ENCODE measurements at places on chromosomes 2 and 18.

DNA sequence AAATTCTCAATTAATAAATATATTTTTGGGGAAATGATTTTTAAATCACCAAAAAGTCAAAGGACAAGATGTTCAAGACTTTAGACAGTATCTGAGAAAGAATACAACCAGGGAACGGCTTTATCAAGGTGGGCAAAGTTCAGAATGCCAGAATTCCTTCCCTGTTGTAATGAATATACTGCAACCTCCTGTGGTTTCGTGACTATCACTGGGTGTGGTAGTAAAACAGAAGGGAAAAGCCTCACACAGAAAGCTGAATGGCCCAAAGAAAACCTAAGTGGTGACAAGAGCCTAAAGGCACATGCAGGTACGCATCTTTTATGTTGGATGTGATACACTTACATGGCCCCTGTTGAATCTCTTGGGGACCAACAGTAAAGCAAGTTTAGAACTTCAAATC is 37.1 kb downstream of the MBD2 start:
- no peak overlapping the region for H3K27ac ChIP-seq
- H3K4me3 ChIP-seq, result no peak overlapping the region
- no peaks in the 10 kb centered on the region for H3K27me3 ChIP-seq
- peaks cover 2% of the 10 kb centered on the region for H3K4me1 ChIP-seq

- no peak overlapping the region for H3K27ac ChIP-seq
- H3K27me3 ChIP-seq, result no peaks in the 10 kb centered on the region
- H3K4me3 ChIP-seq, result no peak overlapping the region
- H3K4me1 ChIP-seq, result no peaks in the 10 kb centered on the region
Measured at GRCh38 chr2:189142893-189143759, 36.4 kb downstream of the COL5A2 start.

GRCh38 chr2:55782528-55783173 is 89.0 kb upstream of the PNPT1 start:
- no peak overlapping the region for H3K27ac ChIP-seq
- no peaks in the 10 kb centered on the region for H3K27me3 ChIP-seq
- DNase-seq, result no peak

- H3K27ac ChIP-seq, result no peak overlapping the region
- DNase-seq, result no peak
- no peaks in the 10 kb centered on the region for H3K4me1 ChIP-seq
- H3K36me3 ChIP-seq, result no peaks in the 10 kb centered on the region
- H3K4me3 ChIP-seq, result no peak overlapping the region
Measured at GRCh38 chr2:207599636-207600035, 25.6 kb downstream of the METTL21A start.

GRCh38 chr2:24886691-24887304 is 33.2 kb downstream of the ADCY3 start:
- H3K4me3 ChIP-seq, result no peak overlapping the region
- H3K36me3 ChIP-seq, result no peaks in the 10 kb centered on the region
- DNase-seq, result no peak
- H3K4me1 ChIP-seq, result peaks cover 2% of the 10 kb centered on the region
- H3K27me3 ChIP-seq, result no peaks in the 10 kb centered on the region

DNA sequence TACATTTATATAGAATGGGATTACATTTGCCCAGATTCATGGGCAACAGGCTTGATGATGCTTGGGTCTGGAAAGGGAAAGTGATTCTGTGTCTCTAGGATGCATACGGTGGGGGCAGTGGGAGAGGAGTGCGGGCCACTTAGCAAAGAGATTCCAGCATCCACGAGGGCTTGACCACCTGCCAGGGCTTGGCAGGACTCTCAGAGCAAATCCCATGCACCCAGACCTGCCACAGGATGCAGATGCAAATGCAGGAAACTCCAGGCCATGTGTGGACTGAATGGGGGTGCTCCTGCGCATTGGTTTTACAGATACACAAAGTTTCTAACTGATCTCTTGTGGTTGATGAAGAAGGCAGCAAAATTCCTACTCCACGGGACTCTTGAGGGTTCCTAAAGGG is 334.7 kb downstream of the CYRIA start:
- H3K27ac ChIP-seq, result no peak overlapping the region
- no peak for DNase-seq
- H3K4me1 ChIP-seq, result no peaks in the 10 kb centered on the region
- no peaks in the 10 kb centered on the region for H3K27me3 ChIP-seq

GRCh38 chr2:147094077-147094476 is 750.8 kb upstream of the ACVR2A start:
- H3K27me3 ChIP-seq, result no peaks in the 10 kb centered on the region
- no peak overlapping the region for H3K27ac ChIP-seq
- no peaks in the 10 kb centered on the region for H3K36me3 ChIP-seq
- H3K4me1 ChIP-seq, result no peaks in the 10 kb centered on the region
- no peak overlapping the region for H3K4me3 ChIP-seq

DNA sequence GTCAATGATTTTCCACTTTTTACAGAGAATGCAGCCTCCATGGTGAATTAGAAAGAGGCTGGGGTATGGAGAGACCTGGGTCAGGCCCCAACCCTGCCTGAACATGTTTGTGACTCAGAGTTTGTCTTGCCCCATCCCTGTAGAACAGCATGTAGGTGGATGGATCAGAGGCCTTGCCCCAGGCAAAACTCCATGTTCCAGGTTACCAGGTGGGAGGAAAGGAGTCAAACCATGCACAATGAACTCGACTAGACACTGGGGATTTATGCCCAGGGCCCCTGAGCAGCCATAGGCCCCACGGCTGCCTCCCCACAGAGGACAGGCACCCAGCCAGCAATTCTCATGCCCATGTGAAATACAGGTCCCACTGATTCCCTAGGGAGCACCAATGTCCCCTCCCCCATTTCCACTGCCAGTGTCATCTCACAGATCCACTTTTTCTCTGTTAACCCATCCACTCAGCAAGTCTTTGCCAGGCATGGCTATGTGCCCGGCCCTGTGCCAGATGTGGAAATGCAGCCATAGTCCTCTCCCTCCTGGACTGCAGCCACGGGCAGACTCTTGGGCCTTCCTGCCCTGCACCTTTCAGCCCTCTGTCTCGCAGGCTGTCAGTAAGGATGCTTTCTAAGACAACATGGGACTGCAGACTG is 737.8 kb upstream of the HS6ST1 start:
- DNase-seq, result no peak
- no peaks in the 10 kb centered on the region for H3K27me3 ChIP-seq
- no peak overlapping the region for H3K4me3 ChIP-seq
- no peaks in the 10 kb centered on the region for H3K4me1 ChIP-seq

- H3K27ac ChIP-seq, result peak overlapping the region; percentile 19
- H3K4me3 ChIP-seq, result no peak overlapping the region
- no peaks in the 10 kb centered on the region for H3K4me1 ChIP-seq
- no peaks in the 10 kb centered on the region for H3K36me3 ChIP-seq
- DNase-seq, result no peak
Measured at GRCh38 chr2:96108151-96108540, 8.2 kb downstream of the ADRA2B start.

DNA sequence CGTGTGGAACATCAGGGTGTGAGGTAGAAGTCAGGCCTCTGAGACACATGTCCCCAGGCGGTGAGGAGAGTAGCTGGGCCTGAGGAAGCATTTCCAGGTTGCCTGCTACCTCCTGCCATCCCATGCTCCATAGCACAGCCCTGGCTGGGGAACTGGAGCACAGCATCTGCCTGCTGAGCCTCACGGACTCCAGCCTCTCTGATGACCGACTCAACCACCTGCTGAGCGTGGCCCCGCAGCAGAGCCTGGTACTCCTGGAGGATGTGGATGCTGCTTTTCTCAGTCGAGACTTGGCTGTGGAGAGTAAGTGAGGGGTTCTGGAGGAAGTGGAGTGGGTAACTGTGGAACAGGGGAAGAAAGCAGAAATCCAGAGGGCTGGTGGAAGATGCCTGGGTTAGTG is 2.9 kb downstream of the BCS1L start:
- peaks cover 16% of the 10 kb centered on the region for H3K4me1 ChIP-seq
- DNase-seq, result no peak
- H3K4me3 ChIP-seq, result no peak overlapping the region
- H3K27me3 ChIP-seq, result no peaks in the 10 kb centered on the region
- peaks cover 41% of the 10 kb centered on the region for H3K36me3 ChIP-seq

GRCh38 chr2:69566669-69567068 is 76.9 kb downstream of the AAK1 start:
- peaks cover 9% of the 10 kb centered on the region for H3K4me1 ChIP-seq
- no peak for DNase-seq
- no peak overlapping the region for H3K4me3 ChIP-seq
- H3K36me3 ChIP-seq, result no peaks in the 10 kb centered on the region
- no peaks in the 10 kb centered on the region for H3K27me3 ChIP-seq
- H3K27ac ChIP-seq, result no peak overlapping the region

- H3K27ac ChIP-seq, result no peak overlapping the region
- H3K27me3 ChIP-seq, result no peaks in the 10 kb centered on the region
- H3K4me3 ChIP-seq, result no peak overlapping the region
- no peaks in the 10 kb centered on the region for H3K36me3 ChIP-seq
Measured at GRCh38 chr2:221529177-221529942, 42.7 kb downstream of the EPHA4 start.

DNA sequence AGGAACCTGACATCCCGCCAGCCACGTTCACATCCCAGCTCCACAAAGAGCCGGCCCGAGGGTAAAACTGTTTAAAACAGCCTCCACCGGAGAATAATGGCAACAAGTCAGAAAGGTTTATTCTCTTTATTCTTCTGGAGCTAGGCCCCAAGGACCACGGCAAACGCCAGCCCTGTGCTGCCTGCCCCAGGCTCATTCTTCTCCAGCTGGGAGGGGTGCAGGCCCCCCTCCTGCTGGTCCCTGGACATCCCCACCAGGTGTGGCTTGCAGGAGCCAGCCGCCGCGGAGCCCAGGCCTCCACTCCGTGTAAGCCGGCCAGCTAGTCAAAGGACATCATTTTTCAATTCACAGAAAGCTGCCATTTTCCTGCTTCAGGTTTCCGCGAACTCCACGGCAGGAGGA is 65.8 kb upstream of the SALL3 start:
- H3K36me3 ChIP-seq, result no peaks in the 10 kb centered on the region
- H3K27me3 ChIP-seq, result no peaks in the 10 kb centered on the region
- H3K4me3 ChIP-seq, result no peak overlapping the region

- H3K36me3 ChIP-seq, result peaks cover 4% of the 10 kb centered on the region
- no peaks in the 10 kb centered on the region for H3K4me1 ChIP-seq
- DNase-seq, result no peak
- no peaks in the 10 kb centered on the region for H3K27me3 ChIP-seq
Measured at GRCh38 chr2:200498402-200499162, 11.3 kb downstream of the KCTD18 start.

GRCh38 chr2:141611981-141612380 is 518.8 kb downstream of the LRP1B start:
- no peaks in the 10 kb centered on the region for H3K36me3 ChIP-seq
- H3K27me3 ChIP-seq, result no peaks in the 10 kb centered on the region
- no peak overlapping the region for H3K27ac ChIP-seq
- H3K4me1 ChIP-seq, result no peaks in the 10 kb centered on the region

DNA sequence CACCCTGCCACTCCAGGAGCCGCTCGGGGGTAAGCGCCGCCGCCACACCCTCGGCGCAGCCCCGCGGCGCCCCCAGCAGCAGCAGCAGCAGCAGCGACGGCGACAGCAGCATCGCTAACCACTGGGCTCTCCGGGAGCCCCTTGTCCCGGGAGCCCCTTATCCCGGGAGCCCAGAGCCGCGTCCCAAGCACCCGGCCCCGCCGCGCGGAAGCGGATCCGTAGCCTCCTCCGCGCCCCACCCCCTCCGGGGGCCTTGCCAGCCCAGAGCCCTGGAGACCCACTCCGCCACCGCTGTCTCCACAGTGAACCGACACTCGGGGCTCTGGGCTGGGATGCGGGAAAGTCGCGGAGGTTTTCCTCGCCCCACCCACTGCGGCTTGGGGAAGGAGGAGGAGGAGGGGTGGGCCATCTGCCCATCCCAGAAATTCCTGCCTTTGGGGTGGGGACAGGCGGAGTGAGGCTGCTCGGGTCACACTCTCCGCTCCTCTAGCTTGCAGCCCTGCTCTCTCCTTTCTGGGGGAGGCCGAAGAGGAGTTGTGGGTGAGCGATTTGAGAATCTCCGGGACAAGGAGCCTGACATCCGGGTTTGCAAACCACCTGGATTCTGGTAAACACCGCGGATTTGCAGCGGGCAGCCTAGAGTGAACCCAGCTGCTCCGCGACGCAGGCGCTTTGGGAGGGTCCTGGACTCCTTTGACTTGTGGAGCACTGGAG is at the start of gene PLA2R1:
Gene PLA2R1 (minus strand): TSS at position 324 of the 714 bp plus-strand sequence. CDS start 212 bp downstream, at position 112.
- no peak within 1 kb of the TSS for H3K27ac ChIP-seq
- no peak for DNase-seq
- H3K27me3 ChIP-seq, result no peaks in the 10 kb centered on the region
- H3K4me1 ChIP-seq, result no peaks in the 10 kb centered on the region

Measured in liver (tissue), 10 donors.